ENCODE measurements at places on chromosomes 1 and 21.

GRCh38 chr1:56803561-56804156, 15.5 kb downstream of the FYB2 start:
- peak; percentile 23 for DNase-seq

DNA sequence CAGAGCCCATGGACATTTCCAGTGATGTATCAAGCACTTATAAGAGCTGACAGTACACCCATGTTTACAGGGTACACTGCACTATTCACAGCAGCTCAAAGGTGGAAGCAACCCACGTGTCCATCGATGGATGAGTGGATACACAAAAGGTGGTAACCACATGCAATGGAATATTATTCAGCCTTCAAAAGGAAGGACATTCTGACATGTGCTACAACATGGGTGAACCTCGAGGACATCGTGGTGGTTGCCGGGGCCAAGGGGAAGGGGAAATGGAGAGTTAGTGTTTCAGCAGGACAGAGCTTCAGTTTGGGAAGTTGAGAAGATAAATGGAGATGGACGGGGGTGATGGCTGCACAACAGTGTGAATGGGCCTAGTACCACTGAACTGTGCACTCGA, 9.1 kb downstream of the AGT start:
- DNase-seq, result no peak

GRCh38 chr1:218298398-218298797, 13.3 kb downstream of the RRP15 start:
- DNase-seq, result peak; percentile 15

DNA sequence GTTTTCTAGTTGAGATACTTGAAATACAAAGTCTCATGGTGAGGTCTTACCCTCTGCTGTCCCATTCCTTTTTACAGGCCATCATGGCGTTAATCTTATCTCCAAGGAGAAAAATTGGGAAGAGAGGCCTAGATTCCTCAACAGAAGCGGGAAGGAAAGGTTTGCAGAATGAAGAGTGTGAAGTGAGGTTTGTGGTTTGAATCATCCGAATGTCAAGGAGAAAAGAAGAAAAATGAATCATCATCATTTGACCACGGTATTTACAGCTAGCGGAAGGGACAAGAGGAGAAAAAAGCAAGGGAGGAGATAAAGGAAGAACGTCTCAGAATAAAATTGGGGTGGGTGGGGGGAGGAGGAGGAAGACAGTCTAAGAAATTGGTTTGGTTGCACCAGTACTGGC, 935 bp upstream of the COG2 start:
- no peak for DNase-seq

- no peak for DNase-seq
These were observed 42.8 kb downstream of the MTR start for GRCh38 chr1:236837897-236838296.

DNA sequence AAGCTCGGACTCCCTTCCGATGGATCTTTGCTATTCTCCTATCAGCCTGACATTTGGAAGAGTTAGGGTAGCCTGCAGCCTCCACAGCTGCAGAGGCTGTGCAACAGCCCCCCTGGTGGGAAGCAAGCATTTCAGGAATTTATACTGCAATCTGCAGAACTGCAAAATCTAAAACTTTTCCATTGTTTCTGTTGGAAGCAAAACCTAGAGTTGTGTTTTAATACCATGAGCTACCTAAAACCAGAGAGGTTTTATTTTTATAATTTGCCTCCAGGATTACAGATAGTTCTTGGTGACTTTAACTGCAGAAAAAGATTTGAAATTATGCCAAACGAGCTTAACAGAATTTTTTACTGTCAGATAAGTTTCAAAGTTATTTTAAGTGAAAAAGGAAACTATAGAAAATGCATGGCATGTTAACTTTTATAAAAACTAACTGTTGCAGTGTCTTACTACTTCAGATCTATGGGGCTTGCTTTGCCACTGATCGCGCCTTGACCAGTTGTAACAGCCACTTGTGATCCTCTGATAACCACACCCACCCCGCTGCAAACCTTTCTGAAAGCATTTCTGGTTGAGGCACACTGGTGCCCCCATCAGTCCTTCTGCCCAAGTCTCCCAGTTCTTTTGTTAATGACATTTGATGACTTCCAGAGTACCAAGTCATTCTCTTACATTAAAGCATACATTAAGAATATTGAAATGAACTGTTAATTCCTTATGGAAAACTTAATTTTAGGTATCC, 64.8 kb downstream of the PRDM2 start:
- DNase-seq, result no peak

GRCh38 chr1:212070720-212071302, 35.3 kb downstream of the DTL start:
- DNase-seq, result peak; percentile 48

GRCh38 chr1:25065321-25065721, 135.2 kb upstream of the RUNX3 start:
- no peak for DNase-seq

DNA sequence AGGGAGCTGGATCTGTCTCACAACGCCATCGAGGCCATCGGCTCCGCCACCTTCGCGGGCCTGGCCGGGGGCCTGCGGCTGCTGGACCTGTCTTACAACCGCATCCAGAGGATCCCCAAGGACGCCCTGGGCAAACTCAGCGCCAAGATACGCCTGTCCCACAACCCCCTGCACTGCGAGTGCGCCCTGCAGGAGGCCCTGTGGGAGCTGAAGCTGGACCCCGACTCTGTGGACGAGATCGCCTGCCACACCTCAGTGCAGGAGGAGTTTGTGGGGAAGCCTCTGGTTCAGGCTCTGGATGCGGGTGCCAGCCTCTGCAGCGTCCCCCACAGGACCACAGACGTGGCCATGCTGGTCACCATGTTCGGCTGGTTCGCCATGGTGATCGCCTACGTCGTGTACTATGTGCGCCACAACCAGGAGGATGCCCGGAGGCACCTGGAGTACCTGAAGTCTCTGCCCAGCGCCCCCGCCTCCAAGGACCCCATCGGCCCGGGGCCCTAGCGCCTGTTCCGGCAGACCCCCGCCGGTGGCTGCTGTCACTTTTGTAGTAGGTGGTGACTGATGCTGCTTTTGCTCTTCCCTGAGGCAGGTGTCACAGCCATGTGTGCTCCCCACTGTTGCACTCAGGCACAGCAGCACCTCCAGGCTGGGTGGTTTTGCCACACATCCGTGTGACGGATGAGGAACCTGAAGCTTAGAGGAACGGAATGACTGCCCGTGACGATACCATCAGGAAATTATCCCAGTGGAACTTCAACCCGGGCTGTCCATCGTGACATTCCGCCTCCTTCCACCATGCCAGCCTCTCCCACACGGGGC, 1.8 kb downstream of the LRRC3 start:
- no peak for DNase-seq

DNA sequence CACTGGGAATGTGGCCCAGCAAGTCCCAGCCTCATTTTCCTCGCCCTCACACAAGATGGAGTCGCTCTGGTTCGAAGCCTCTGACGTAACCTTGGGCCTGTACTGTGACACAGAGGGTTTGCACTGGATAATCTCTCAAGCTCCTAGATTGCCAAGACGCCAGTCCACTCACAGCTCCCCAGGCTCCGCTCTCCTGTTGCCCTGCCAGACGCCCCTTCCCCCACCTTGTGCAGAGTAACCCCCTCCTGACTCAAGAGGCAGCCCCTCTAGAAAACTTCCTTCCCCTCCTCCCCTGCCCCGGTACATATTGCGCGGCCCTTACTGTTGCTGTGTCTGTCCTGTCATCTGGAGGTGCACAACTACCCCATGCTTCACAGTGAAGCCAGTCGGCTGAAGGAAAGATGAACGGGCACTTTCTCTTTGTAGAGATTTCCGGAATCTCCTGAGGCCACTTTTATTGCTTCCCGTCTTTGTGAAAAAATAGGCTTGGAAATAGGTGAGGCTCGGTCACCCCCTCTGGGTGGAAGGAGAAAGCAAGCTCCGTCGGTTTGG, 981 bp upstream of the KIAA1614 start:
- peak; percentile 54 for DNase-seq

GRCh38 chr1:91537281-91537986, 36.8 kb downstream of the CDC7 start:
- DNase-seq, result no peak

GRCh38 chr1:247639381-247639981, 34.1 kb downstream of the OR2G3 start:
- no peak for DNase-seq

DNA sequence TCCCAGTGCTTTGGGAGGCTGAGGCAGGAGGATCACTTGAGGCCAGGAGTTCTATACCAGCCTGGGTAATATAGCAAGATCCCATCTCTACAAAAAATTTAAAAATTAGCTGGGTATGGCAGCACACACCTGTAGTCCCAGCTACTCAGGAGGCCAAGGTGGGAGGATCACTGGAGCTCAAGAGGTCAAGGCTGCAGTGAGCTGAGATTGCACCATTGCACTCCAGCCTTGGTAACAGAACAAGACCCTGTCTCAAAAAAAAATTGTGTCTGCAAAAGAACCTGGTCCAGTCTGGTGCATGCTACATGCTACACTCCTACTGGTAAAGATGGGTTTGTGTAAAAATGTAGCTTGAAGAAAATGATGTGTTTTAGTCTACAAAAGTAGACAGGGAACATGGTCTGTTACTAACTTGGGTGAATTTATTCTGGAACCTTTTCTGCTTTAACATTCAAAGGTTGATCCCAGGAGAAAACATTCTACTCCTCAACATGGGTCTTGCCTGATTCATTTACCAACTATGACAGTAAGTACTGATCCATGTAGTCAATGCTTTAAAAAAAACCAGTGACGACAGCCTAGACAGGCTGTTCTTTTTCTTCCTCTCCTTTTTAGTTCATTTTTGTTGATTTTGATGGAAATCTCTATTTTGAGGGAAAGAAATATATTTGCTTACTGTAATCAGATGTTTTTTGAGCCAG, 32.7 kb upstream of the ENAH start:
- no peak for DNase-seq

DNA sequence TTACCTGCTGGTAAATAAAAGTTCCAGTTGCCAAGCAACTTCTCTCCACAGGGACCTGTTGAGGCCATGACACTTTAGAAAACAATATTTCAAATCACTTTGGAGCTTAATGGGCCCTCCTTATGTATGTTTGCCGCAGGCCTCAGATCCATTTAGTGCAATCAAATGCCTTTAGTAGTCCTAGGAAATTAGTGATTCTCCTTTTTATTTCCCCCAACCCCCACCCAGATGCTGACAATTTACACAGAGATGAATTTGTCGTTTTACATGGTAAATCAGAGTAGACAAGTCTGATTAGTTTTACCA, 83.6 kb downstream of the CLIC4 start:
- peak; percentile 95 for DNase-seq

DNA sequence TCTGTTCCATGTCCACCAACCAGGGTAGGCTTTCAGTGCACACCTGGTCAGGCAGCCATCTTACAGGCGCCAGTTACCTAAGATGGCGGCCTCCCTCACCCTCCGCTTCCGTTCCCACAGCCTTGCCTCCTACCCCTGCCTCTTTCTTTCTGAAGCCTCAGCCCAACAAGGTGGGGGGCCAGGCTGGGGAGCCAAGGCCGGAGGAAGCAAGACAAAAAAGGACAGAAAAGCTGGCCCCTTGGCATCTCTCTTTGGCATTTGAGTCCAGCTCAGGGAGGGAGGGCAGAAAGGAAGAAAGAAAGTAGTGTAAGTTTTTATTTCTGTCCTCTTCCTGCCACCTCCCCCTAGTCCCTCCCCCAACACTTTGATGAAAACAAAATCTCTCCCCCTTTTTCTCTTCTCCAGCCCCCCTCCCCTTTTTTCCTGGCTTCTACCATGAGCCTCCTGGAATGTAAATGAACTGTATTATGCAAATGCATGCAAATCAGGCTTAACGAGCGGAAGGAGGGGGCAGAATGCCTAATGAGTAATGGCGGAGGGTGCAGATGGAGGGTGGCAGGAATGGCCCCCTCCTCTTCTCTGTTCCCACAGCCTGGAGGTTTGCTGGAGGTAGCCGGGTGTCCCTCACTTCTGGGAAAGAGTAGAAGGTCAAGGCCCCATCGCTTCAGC, 43.8 kb downstream of the RHBG start:
- no peak for DNase-seq

GRCh38 chr1:221451741-221452140, 290.1 kb downstream of the DUSP10 start:
- DNase-seq, result no peak

DNA sequence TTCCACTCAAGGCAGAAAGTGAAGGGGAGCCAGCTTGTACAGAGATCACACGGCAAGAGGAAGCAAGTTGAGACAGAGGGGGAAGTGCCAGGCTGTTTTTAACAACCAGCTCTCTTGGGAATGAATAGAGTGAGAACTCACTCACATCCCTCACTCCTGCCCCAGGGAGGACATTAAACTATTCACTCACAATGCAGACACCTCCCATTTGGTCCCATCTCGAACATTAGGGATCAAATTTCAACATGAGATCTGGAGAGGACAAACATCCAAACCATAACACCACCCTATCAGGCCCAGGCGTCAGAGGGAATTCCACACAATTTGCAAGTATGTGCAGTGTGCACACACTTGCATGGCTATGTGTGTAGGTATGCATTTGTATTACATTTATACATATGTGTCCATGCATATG, 62.7 kb downstream of the DMAP1 start:
- DNase-seq, result peak; percentile 89

DNA sequence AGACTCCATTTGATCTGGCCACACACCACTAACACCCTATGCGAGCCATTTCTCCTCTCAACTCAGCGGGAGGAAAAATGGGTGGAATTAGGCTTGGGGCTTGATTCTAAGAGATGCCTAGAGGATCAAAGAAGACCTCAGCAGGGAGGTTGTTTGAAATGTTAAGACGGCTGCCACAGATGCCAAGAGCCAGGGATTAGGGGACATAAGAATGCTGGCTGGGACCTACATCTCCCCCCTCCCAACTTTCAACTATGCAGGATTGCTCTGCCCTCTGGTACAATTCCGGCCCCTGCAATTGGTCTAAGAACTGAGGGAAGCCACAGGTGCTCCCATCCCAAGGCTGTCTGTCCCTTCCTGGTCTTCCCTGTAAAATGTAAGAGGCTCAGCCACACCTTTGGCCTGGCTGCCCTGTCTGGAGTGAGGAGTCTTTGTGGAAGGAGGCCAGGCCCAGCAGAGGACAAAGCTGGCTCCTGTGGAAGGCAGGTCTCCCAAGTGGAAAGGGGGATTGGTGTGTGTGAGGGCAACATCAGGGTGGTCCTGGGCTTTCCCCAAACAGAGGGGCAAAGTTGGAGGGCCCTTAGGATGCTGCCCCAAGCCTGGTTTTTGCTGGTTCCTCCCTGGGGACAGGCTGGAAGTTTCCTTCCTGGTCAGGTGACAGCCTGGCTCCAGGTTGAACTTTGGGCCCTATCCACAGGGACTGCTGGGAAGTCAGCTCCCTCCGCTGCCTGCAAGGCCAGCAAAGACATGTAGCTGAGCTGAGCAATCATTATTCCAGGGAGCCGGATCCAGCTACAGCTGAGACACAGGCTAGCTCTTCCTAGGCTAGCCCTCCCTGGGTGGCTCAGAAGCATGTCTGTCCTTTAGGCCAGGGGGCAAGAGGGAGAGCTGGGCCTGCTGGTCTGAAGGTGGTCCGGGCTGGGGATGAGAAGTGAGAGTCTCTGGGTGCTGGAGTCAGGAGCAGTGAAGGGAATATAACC, 34.5 kb upstream of the SYNC start:
- DNase-seq, result no peak
